ENCODE measurements at places on chromosomes 13 and 19.

- DNase-seq, result no peak
Measured at GRCh38 chr13:40984668-40985366, 34.3 kb downstream of the ELF1 start.

DNA sequence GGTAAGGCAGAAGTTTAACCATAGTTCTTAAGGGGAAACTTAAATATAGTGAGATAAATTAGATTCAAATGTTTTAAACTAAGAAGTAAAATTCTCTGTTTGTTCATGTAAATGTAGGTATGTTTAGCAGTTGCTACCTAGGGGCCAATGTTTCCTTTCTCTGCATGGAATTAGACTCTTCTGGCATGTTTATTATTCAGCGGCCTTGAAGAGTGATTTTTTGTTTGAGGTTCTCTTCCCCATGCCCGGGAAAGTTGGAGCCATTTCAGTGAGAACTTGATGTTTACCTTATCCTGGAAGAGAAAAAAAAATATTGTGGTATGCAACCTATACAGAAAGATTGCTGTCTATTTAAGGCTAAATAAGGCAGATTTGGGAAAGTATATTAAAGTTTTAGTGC is 492.9 kb downstream of the KLF5 start:
- DNase-seq, result no peak

DNA sequence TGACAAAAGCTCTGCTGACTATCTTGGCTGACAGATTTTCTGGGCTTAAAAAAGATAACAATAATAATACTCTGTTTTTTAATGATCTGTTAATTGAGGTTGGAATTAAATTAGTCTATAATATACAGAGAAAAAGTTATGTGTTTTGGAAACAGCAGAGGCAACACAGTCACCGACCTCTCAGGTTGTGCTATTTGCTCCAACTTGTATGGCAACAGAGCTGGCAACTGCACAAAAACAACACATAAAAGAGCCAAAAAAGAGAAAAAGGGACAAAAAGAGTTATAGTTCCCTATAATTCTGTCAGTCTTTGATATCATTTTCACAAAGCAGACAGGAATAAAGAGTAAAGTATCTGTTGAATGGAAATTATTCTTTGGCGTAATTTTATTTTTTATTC is 102.3 kb upstream of the POSTN start:
- DNase-seq, result no peak

GRCh38 chr13:53759016-53759415 is 730.4 kb downstream of the OLFM4 start:
- no peak for DNase-seq

DNA sequence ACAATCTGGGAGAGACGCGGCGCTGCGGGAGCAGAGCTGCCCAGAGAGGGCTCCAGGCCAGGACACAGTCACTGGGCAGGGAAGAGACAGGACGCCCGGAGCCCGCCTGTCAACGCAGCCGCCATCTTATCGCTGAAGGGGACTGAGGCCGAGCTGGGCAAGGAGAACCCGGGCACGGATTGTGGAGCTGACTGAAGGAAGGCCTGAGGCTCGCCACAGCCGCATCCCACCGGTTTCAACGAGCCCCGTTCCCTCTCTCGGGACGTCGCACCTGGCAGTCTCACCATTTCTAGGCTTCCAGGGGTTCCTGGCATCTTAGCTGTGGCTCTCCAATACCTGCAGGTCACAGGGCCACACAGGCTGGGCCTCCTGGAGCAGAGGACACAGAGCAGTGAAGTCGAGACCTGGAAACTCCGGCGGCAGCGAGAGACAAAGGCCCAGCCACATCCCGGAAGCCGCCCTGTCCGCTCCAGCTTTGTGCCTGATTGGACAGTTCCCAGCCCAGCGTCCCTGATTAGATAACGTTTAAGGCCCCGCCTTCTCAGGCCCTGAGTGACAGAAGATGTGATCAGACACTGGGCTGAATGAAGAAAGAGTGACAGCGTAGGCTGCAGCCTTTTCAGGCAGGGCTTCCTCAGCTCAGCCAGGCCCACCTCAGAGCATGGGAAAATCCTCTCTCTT is at the start of gene ZNF91:
ZNF91 (minus strand) TSS at position 431 of the 681 bp plus-strand sequence; CDS start at position 314, 117 bp downstream.
- DNase-seq, result peak; percentile 96

DNA sequence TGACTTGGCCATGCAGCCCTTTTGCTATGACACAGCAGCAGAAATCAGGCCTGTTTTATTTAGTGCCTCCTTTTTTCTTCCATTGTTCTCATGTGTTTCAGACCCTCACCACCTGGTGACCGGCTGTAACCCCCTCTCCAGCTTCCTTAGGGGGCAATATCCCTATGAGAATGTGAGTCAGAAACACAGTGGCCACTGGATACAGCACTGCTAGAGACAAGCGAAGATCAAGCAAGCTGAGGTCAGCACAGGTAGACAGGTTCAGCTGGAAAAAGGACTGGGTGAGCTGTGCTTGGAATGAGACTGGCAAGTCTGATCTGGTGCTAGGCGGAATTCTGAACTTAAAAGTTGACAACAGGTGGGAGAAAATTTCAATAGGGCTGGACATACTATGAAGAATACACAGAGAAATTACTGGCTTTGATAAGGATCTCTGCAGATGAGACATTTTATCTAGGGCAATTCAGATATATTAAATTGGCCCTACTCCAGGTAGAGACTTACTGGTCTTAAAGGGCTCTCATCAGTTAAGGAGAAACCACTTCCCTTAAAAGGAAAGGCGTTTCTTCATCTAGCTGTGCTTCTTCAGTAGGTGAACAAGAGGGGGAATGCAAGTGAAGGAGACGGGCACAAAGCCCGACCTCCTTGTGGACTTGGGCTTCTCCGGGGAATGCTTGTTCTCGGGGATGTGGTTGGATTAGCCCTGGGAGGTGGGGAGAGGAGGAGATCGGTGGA is 83.3 kb downstream of the ERCC5 start:
- no peak for DNase-seq

DNA sequence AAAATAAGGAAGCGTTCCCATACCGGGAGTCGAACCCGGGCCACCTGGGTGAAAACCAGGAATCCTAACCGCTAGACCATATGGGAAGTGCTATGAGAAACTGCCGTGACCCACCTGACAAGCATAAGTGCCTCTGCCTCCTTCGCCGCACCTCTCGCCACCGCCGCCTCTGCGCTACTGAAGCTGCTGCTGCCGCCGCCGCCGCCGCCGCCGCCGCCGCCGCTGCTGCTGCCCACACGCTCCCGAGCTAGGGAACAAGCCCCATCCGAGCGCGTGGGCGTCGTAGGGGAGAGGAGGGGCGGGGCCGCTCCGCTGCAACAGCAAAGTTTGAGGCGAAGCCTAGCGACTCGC is 610 bp upstream of the WBP4 start:
- DNase-seq, result peak; percentile 75

DNA sequence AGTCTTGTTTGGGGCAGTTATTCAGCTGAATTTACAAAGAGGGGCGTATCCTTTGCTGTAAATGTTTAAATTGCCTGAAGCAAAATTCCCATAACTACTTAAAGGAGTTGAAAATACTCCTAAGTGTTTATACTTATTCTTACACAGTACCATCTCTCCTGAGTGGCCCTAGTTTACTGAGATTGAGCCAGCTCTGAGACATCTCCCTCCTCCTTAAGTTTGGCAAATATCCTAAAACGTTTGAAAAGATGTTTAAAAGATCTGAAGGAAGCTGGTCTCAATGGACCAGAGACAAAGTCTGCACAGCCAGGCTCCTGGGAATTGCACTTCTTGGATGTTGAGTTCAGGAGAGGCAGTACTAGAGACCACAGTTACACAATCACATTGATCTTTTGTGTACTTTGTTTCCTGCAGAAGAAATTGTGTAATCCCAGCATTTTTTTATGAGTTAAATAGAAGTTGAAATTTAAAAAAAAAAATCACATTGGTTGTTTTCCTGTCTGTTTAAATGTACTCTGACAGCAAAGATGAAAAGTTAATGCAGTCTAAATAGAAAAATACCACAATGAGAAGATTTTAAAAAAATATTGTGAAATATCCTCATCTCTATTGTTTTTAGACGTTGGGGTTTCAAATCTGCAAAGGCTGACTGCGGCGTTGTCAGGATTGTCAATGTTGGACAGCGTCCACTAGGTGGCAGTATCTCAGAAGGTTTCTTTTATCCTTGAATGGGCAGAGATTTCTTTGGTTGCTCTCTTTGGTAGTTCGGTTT is 20.7 kb downstream of the TNFSF11 start:
- peak; percentile 33 for DNase-seq

GRCh38 chr19:1610579-1610978 is 5.3 kb upstream of the UQCR11 start:
- DNase-seq, result no peak

DNA sequence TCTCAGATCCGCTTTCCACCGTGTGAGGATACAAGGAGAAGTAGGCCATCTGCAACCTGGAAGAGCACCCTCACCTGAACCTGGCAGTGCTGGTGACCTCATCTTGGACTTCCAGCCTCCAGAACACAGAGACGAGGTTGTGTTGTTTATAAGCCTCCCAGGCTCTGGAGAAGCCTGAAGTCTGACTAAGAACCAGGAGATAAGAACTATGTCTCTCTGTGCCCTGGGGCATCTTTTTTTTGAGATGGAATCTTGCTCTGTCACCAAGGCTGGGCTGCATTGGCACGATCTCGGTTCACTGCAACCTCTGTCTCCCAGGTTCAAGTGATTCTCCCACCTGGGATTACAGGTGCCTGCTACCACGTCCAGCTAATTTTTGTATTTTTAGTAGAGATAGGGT is 14.5 kb downstream of the FCGBP start:
- no peak for DNase-seq

GRCh38 chr13:96540670-96541069 is 450.8 kb downstream of the HS6ST3 start:
- no peak for DNase-seq

- no peak for DNase-seq
Measured at GRCh38 chr13:106490569-106491321, 44.7 kb downstream of the EFNB2 start.

DNA sequence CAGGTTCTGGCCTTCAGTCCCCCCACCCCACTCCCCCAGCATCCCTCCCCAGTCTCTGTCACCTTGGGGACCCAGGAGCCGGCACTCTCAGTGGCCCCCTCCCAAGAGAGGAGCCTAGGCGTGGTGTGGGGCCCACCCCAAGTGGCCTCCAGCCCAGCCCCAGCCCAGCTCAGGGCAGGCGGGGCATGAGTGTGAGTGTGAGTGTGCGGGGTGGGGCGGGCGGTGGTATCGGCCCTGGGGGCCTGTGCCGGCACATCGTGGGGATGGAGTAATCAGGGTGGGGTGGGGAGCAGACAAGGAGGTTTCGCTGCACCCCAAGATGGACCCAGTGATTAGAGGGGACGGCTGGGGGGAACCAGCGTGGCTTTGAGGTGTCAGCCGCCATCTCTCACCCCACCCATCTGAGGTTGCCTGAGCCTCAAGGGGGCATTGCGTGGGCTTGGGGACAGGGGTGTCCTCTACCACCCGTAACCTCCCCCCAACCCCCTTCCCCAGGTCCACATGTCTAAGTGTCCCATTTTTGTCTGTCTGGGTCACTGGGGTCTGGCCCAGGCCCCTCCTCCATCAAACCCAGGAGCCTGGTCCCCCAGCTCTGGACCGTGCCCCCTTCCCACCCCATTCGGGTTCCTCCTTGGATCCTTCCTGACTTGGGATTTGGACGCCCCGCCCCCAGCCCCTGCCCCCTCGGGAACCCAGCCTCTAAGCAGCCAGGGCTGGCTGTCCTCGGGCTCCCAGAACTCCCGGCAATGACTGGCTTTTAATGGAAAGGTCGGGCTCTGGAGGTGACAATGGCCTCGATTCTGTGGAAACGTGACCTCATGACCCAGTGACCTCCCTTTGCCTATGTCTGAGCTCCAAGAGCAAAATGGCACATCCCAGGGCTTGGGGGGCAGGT is 6.9 kb upstream of the SULT2B1 start:
- DNase-seq, result no peak

- DNase-seq, result no peak
Measured at GRCh38 chr13:93307136-93307535, 80.5 kb downstream of the GPC6 start.

All from NCI-H226 (cell line).